Fibroblast of the conjunctiva (primary cell): ENCODE measurements at places on chromosomes 1 and 21.

DNA sequence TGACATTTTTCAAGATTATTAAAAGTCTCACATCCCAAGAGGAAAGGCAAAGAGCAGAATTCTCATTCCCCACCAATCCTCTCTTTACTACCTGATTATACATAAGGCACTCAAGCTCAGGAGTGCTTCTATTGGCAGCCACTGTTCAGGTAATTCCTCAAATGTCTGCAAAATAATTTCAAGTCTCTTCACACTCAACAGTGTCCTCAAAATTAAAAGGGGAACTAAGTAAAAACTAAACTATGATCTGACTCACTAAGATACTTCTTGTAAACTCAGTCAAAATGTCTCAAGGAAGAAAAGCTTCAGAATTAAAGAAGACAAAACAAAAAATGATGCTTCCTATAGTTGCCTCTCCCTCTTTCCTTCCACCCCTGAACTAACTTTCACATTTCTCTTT is 135.6 kb downstream of the GPATCH2 start:
- no peak for DNase-seq

DNA sequence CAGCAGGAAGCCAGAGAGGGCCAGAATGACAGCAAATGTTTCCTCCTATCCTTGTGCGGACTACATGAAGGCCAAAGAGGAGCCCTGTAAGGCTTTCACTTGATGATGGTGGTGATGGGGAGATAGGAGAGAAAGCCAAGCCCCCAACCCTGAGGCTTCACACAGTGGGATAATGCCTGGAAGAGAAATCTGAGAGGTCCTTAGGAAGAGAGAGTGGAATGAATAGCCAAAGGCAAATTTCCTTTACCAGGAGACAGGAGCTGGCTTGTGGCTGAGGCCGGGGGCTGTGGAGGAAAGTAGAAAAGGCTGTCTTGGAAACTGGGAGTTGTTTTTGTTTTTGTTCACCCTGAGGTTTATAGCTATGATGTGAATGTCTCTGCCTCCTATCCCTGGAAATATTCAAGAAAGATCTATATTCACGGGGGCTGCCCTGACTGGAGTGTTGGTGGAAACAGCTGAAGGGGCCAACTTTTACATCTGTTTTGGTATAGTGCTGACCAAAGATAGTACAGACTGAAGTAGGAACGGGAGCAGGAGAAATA is 13.0 kb upstream of the RNF19B start:
- no peak for DNase-seq

- DNase-seq = no peak
Measured at GRCh38 chr1:10128101-10128765, 82.1 kb upstream of the KIF1B start.

DNA sequence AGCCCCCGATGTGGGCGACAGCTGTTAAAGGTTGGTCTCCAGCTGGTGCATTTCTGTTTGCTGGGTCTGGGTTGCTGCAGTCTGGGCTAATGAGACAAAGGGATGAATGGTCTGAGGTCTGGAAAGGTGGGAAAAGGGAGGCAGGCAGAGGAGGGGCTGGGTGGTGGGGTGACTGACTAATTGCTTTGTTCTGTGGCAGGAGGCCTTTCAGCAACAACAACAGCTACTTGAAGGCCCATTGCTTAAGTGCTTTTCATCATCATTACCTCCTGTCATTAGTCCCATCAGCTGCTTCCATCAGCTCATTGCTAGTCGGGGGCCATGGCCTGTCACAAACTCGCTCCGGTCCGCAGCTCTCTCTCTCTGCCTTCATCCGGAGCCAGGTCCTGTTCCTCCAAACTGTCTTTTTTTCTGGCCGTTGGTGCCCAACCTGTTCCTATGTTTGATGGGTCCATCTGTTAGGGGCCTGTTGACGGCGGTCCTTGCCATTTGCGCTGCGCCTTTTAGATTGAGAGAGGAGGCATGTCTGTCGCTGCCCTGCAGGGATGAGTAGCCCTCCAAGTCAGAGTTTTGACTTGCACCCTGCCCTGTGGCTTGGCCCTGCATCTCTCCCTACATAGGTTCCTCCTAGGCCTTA is 105.6 kb upstream of the PLXNA2 start:
- DNase-seq = no peak

DNA sequence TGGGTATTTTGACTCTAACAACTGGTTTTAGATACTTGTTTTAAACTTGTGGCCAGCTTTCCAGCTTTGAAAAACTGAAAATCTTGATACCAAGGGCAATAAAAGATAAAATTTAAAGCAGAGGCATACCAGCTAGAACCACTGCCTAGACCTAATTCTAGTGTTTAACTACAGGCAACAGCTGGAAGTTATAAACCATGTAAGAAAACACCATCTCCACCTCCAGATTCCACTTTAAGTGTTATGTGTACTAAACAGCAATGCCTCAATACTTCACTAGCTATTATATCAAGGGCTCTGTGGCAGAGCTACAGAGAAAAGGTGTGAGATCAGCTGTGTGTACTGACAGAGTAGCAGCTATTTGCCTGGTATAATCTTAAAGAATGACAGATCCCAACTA is 69.5 kb downstream of the LPAR3 start:
- DNase-seq = no peak

DNA sequence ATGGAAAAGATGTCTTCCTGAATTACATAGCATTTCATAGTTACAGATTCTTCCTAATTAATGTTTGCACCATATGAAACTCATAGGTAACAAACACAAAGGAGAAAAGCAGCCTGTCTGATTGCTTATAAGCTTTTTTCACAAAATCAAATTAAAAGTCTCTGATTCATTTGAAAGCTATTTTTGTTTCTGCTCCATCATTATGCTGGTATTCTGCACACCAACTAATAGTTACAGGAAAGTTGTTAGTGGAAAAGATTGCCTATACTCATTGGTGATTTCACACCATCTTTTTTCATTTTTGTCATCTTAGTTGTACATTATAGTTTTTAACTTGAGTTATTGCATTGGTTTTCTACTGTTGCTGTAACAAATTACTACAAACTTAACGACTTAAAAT is 70.0 kb downstream of the PRKAA2 start:
- no peak for DNase-seq

GRCh38 chr1:42157667-42158066 is 4.5 kb downstream of the GUCA2B start:
- DNase-seq = no peak

GRCh38 chr21:33441489-33442477 is 38.0 kb downstream of the TMEM50B start:
- no peak for DNase-seq

DNA sequence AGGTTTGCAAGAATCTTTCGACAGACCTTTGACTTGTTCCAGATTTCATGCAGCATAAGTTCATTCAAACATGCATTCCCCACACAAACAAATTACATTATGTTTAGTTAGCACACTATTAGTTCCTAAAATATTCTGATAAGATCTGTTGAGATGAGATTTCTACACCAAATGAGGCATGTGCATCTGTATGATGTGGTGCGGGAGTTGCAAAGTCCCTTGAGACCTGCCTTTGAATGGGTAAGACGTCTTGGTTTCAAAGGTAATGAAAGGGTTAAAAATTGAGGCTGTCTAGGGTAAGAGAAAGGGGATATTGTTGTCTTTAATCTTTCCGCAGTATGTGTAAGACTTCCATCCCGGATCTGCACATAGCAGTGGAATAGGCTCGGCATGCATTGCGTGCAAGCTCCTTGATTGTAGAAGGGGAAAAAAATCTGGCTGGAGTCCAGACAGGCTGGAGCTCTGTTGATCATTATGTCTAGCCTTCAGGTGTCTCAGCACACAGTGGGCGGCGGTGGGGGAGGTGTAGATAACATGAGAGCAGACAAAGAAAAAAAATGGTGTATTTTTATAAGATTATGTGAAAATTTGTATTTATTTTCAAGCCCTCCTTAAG is 296.6 kb downstream of the PTPRC start:
- peak; percentile 87 for DNase-seq

GRCh38 chr1:19432943-19433718 is 52.2 kb downstream of the CAPZB start:
- no peak for DNase-seq

- DNase-seq = no peak
Measured at GRCh38 chr1:116853680-116854402, 55.9 kb upstream of the PTGFRN start.

GRCh38 chr1:99185196-99185595 is 79.1 kb upstream of the PLPPR4 start:
- no peak for DNase-seq

DNA sequence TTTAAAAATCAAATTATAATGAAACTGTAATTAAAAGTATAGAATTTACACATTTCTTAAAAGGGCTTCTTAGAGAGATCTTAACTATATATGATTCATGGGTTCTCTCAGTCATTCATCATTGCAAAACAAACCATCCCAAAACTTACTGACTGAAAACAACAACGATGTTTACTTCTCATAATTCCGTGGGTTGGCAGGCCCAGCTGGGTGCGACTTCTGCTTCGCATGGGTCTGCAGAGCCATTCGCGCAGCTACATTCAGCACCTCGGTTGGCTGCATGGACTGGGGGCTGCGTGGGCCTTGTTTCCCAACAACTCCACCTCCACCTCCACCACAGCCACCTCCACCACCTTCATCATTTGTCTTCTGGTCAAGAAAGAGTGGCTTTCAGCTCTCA is 4.0 kb downstream of the SLAMF8 start:
- no peak for DNase-seq

GRCh38 chr1:38076455-38076854 is 29.9 kb upstream of the POU3F1 start:
- no peak for DNase-seq

DNA sequence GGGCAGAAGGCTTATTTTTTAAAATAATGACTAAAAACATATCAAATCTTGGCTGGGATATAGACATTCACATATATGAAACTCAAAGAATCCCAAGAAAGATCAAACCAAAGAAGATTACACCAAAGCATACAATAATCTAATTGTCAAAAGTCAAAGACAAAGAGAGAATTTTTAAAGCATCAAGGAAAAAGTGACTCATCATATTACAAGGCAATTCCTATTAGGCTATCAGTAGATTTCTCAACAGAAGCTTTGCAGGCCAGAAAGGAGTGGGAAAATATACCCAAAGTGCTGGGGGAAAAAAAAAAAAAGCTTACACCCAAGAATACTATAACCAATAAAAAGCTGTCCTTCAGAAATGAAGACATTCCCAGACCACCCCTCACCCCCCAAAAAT is 375.6 kb downstream of the BRINP2 start:
- DNase-seq = no peak

GRCh38 chr1:242826701-242827336 is 302.3 kb upstream of the PLD5 start:
- no peak for DNase-seq
